ENCODE measurements at places on chromosomes 2 and 18.
A peak's percentile ranks its signal among the peaks of the same experiment; 100 is the strongest.

DNA sequence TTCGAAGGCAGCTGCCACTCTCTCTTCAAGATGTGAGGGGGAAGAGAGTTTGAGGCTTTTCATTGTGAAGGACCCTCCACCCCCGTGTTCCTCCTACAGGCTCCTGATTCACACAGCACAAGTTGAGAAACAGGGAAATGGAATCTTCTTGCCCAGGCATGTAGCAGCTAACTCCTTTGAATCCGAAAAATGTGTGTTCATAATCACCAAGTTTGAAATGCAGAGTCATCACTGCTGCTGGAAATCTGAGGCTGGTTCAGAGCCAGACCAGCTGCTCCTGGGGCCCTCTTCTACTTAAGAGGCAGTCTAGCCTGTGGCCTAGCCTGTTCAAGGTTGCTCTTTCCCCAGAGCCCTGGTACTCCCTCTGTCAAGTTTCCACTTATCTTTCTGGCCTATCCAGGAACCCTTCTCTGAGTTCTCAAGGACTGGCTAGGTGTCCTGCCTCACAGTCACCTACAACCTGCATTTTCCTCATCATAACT is 166.4 kb downstream of the TMEM247 start:
- DNase-seq = no peak

DNA sequence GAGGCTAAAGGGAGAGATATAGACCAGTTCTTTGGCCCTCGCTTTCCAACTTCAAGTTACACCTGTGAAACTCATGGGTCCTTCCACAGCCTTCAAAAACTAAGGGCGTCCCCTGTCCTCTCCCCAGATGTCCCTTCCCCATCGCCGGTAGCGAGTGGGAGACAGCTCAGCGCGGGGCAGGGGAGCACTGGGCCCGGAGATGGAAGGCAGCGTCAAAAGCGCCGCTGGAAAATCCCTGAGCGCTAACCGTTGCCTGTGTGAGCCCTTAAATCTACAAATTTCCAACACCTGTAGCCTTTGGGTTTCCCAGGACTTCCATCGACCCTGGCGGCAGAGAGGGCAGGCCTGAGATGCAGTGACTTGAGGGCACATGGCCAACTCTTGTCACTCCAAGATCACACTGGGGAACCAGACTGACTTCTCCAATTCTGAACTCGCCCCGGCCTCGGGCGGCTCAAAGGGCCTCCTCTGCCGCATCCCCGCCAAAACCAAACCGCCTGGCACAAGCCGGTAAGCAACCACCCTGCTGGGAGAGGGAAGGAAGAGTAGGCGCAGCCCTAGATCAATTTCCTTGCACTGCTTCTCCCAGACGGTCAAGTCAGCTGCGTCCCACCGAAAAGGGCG is 879 bp upstream of the EPAS1 start:
- DNase-seq = peak; percentile 29

GRCh38 chr18:28163201-28163775 is 13.6 kb downstream of the CDH2 start:
- DNase-seq = no peak

DNA sequence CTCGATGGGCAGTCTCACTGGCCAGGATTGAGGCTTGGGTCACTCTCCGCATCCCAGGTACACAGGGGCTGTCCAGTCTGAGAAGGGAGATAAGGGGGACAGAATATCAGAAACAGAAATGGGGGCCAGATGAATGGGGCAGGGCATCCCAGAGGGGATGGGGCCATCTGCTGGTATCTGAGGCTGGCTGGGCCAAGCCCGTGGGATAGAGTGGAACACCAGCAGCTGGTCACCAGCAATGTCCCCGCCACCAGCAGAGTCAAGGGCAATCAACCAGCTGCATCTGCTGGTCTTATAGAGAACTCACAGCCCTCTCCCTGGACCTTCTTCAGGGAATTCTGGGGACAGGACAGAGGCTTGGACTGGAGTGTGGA is 128.8 kb upstream of the HAAO start:
- DNase-seq = no peak

GRCh38 chr2:181723731-181724130 is 43.4 kb upstream of the NEUROD1 start:
- DNase-seq = no peak

All from AML-193 (cell line).